Stomach (tissue), 19 donors: ENCODE measurements at places on chromosomes 12 and 14. TPM values are rescaled to one million over a fixed set of nuclear protein-coding genes. Genes with fewer than 3 reads are reported as not detected.

The TAS2R31 gene
- 0.33 TPM for polyA plus RNA-seq

The TCL1A gene
- polyA plus RNA-seq, result 6.5 TPM

The STK38L gene
- polyA plus RNA-seq, result 16.3 TPM

The SYT10 gene
- 0.03 TPM for polyA plus RNA-seq

The TMEM132D gene
- polyA plus RNA-seq, result not detected

The ETFBKMT gene
- 3.1 TPM for polyA plus RNA-seq

- peak; percentile 89 for DNase-seq
These were observed 628 bp upstream of the TSHR start for GRCh38 chr14:80954687-80955299.

- DNase-seq, result no peak
These were observed 19.2 kb upstream of the ZNF740 start for GRCh38 chr12:53161119-53161911.

DNA sequence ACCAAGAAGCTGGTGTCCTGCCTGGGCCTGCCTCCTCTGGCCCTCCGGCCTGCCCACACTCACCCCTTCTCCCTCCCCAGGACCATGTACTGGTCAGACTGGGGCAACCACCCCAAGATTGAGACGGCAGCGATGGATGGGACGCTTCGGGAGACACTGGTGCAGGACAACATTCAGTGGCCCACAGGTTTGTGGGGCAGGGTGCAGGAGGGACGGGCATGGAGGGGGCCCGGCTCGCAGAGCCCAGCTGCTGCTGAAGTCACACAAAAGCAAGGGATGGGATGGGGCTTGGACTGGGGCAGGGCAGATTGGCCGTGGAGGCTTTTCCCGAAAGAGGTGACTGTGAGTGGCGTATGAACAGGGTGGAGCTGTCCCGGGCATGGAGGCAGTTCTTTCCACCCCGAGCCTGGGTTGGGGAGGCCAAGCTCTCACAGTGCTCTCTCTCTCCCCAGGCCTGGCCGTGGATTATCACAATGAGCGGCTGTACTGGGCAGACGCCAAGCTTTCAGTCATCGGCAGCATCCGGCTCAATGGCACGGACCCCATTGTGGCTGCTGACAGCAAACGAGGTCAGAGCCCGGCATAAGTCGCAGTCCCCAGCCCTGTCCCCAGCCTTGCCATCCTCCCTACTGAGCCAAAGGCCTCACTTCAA lies 7.8 kb upstream of the NXPH4 start:
- DNase-seq, result no peak

DNA sequence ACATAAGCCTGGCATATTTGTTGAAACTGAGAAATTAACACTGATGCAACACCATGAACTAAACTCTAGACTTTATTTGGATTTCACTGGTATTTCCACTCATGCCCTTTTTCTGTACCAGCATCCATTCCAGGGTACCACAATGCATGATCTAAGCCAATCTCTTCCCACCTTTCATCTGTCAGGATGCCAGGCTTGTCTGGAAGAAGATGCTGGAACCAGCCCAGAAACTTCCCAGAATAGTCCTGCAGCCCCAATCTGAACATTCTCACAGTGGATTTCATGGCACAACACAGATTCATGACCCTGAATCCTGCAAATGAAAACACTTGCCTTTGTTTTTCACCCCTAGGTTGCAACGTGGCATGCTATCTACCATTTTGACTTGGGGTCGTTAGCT lies 189.3 kb upstream of the LHX5 start:
- DNase-seq, result no peak

DNA sequence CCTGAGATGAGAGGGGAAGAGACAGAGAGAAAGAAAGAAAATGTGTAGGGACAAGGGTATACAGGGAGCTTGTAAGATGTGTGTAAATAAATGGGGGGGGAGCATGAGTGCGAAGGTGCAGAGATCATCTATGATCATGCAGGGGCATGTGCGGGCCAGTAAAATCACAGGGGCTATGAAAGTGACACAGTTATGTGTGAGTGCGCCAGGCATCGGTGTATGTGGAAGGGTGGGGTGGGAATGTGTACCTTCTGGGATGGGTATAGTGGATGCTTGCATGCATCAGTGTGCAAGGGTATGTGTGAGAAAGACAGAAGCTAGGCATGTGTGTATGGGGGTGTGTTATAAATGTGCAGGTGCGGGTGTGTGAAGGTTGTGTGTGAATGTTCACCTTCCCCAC lies 18.4 kb upstream of the KRT78 start:
- DNase-seq, result no peak

GRCh38 chr14:67133595-67134441 lies 55.4 kb upstream of the GARIN2 start:
- DNase-seq, result peak; percentile 4

GRCh38 chr12:1760566-1761382 lies 59.6 kb upstream of the LRTM2 start:
- DNase-seq, result no peak

DNA sequence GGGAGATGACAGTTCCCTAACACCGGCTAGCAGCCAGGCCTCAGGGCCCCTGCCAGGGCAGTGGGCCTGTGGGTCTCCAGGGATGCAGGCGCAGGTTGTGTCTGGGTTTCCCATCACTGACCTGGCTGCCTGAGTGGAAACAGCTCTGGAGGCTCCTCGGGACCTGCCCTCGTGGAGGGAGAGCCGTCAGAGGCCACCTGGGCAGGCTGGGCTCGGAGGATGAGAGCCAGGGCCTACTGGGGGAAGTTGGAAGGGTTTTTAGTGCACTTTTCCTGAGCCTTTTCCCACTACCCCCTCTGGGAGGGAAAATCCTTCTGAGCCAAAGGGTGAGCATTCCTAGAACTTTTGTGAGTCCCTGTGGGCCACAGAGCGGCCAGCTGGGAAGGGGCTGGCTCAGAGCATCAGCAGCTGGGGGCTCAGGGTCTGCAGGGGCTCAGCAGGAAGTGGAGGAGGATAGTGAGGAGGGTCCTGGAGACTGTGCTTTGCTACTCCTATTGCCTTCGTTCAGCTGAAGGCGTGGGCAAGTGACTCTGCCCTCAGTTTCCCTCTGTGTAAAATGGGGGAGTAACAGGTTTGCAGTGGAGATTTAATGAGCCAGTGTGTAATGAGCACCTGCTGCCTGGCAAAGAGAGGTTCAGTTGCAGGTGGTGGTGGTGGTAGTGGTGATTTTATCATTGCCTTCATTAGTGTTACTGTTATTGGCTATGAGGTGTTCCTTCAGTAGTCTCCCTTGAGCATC lies 1.8 kb downstream of the SH2B3 start:
- no peak for DNase-seq

DNA sequence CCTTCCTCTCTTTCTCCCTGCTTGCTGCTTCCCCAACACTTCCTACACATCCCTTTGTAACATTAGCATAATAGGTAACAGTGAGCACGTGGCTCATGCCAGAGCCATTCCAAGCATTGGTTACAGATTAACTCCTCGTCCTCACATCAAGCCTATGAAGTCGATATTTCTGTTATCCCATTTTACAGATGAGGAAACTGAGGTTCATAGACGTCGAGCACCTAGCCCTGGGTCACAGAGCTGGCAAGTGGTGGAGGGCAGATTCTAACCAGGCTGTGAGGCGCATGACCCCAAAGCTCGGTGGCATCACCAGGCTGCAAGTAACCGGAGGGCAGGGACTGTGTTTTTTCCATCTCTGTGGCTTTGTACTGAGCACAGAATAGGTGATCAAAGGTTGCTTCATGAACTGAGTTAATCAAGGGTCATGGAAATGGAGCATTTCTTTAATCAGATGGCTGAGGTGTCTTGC lies 5.7 kb upstream of the SERPINA1 start:
- DNase-seq, result no peak

DNA sequence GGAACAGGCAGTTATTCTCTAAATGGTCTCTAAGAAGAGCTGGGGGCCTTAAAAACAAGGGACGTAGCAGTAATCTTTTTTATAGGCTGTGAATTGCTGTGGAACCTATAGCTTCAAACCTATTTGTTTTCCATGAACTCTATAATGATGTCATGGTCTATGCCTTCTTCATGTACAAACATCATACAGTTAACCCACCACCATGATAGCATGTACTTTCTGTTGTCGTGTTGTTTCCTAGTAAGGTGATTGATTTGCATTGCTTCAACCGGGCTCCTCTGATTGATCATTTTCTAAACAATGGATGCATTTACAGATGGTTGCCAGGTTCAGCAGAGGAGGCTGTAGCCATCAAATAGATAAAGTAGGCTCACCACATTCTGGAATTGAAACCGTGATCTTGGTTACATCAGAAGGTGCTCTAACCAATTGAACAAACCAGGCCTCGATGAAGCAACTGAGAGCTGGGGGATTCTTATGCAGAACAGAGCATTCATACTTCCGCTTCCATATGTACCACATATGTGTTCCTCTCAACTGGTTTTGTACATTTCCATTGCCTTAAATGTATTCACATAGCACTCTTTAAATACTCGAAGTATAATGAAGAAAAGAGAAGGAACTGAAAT lies 25.6 kb upstream of the PCNX1 start:
- no peak for DNase-seq

GRCh38 chr14:29220072-29220471 lies 453.5 kb downstream of the FOXG1 start:
- DNase-seq, result no peak

GRCh38 chr12:104747955-104748354 lies 210.1 kb downstream of the SLC41A2 start:
- DNase-seq, result no peak

GRCh38 chr12:52992699-52993557 lies 13.3 kb upstream of the EIF4B start:
- peak; percentile 37 for DNase-seq

DNA sequence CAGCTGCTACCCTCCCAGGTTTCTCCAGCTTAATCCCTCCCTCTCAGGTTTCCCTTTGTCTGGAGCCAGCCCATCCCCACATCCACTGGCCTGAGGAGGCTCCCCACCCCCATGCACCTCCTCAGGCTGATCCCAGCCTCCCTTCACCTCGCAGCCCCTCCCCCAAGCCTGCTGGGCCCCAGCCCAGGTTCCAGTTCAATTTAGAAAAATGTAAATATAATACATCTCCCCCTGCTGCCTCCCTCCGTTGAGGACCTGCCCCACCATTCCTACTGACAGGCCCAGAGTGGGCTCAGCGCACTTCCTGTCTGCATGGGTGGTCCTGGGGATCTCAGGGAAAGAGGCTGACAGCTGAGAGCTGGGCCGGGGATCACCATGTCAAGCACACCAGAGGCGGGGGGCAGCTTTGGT lies 155.8 kb downstream of the NTF3 start:
- DNase-seq, result no peak
